Activated naive CD4-positive, alpha-beta T cell treated with anti-CD3 and anti-CD28 coated beads, Interleukin-2, amount 50 U/mL, for 72 hours (primary cell): ENCODE measurements at places on chromosomes 11 and 22. TPM values are rescaled to one million over a fixed set of nuclear protein-coding genes. Genes with fewer than 3 reads are reported as not detected.

Gene FAM227A
- total RNA-seq, result 1.2 TPM

Gene RIC8A
- total RNA-seq, result 110 TPM

Gene OVOL1
- total RNA-seq, result not detected

Gene RNF214
- 13.3 TPM for total RNA-seq

Gene OTOG
- total RNA-seq, result not detected

Gene PCNX3
- 48.1 TPM for total RNA-seq

Gene FIBIN
- not detected for total RNA-seq

Gene TUBA8
- 1.6 TPM for total RNA-seq

Gene AMOTL1
- 0.25 TPM for total RNA-seq

GRCh38 chr11:115916608-115917007, 412.4 kb upstream of the CADM1 start:
- no peak for DNase-seq

GRCh38 chr11:27234043-27234668, 128.9 kb downstream of the CCDC34 start:
- no peak for DNase-seq

GRCh38 chr11:35943713-35944502, at the start of gene LDLRAD3:
Gene LDLRAD3 (plus strand): TSS chr11:35944062. CDS start chr11:35944099, 37 bp downstream.
- peak; percentile 49 for DNase-seq

- no peak for DNase-seq
Measured at GRCh38 chr11:60781286-60781980, 3.7 kb upstream of the MS4A10 start.

- no peak for DNase-seq
Measured at GRCh38 chr11:123473941-123474677, 44.0 kb downstream of the GRAMD1B start.

DNA sequence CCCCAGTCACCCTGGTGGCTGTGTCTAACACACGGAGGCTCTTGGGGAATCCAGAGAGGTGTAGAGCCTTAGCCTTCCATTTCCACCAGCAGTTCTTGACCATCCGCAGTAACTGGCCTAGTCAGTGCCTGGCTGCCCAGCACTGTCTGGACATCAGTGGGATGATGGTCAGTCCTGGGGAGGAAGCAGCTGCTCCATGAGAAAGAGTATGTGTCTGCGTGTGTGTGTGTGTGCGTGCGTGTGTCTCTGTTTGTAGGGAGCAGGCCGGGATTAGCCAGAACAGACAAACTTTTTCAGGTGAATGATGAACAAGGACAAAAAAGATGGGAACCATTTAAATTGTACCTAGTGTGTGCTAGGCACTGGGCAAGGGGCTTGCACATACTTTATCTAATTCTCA, 109.3 kb upstream of the SYT13 start:
- no peak for DNase-seq

DNA sequence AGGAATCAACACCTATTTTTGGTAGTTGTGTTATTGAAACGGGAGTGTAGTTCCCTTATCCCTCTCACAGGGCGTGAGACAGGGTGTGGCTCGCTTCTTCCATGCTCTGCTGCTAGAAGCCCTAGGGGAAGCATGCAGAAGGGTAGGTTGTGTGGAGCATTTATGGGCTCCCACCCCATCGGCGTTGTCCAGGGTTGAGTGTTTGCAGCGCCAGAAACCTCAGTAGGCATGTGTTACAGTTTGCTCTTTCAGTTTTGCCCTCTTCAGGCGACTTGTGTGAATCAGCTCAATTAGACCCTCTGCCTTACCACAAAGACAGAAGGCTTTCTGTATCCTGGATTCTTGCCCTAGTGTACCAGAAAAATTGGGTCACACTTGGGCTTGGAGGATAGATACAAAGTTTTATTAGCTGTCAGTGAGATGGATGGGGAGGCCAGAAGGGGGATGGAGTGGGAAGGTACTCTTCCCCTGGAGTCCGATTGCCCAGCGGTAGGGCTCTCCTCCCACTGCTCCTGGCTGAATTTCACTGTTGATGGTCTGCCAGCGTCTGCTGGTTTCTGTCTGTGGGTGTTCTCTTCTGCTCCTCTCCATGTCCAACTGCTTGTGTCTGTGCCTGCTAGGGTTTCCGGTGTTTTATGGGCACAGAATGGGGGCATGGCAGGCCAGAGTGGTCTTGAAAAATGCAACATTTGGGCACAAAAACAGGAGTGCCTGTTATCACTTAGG, 358.3 kb upstream of the CTSC start:
- no peak for DNase-seq

- no peak for DNase-seq
Measured at GRCh38 chr11:90344546-90344945, 121.7 kb upstream of the CHORDC1 start.

DNA sequence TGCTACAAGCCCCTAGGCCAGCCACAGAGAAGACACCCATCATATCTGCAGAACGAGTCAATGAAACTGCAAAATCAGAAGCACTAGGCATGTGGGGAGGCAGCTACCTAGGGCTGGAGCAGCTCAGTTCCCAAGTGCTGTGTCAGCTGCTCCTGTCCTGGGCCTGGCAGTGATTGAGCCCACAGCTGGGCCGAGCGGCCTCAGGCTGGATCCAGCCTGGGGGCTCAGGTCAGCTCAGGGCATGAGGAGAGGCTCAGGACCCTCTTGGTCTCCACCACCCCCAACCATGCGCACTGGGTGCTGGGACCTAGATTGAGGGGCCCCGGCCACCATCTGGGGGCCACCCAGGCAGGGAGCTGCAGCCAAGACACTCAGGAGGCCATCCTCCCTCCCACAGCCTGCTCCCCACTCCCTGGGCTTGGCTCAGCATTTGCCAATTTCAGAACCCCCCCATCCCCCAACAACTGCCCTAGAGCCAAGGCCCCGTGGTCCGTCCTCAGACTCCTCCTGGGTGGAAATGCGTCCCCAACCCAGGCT, 2.4 kb upstream of the TNNT3 start:
- DNase-seq, result no peak

DNA sequence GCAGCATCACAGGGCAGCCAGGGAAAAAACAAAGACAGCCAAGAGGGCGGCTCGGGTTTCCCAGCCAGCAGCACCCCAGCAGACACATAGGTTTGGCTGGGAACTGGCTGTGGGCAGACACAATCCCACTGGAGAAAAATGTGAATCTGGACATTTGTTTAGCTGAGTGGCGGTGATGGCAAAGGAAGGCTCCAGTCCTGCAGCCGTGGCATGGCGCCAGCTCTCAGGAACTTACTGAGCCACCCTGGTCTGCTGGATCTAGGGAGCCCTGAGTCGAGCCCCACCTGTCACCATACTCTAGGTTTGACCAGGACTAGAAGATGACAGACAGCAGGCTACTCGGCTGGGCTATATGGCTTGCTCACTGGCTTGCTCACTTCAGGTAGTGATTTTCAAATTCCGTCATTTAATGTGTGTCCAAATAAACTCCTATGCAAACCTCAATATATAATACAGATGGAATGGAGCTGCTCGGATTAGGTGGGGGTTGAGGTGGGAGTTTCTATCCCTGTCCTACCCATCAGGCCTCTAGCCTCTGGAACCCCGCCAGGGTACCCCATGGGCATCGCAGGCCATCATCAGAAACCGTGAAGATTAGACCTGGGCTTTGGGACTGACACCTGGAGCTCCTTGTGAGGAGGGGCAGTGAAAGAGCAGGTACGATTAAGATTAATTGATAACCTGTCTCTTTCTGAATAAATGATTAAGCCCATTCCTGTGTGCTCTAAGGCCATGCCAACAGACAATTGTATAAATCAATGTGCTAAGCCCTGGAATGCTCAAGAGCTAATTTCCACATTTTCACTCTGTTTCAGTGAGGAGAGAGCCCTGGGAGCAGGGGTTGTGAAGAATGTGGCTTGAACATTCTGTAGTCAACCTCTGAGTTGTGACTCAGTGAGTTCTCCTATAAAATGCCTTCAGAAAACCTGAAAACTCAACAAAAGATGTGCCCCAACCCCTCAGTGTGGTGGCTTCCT, 42.5 kb downstream of the GALNT18 start:
- DNase-seq, result no peak

- no peak for DNase-seq
Measured at GRCh38 chr11:114610984-114611944, 15.7 kb upstream of the NXPE4 start.

DNA sequence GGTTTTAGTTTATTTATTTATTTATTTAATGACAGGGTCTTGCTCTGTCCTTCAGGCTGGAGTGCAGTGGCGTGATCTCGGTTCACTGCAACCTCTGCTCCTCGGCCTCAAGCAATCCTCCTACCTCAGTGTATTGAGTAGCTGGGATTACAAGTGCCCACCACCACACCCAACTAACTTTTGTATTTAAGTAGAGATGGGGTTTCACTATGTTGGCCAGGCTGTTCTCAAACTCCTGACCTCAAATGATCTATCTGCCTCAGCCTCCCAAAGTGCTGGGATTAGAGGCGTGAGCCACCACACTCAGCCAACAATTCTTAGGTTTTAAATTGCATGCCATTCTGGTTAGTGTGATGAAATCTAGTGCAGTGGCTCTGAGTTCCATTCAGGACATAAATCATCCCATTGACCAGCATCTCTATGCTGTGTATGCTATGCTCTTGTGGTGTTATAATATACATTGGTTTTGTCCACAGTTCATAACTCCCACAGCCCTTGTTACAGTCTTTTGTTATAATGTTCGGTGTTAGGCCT, 28.5 kb downstream of the ZNF280B start:
- DNase-seq, result no peak

DNA sequence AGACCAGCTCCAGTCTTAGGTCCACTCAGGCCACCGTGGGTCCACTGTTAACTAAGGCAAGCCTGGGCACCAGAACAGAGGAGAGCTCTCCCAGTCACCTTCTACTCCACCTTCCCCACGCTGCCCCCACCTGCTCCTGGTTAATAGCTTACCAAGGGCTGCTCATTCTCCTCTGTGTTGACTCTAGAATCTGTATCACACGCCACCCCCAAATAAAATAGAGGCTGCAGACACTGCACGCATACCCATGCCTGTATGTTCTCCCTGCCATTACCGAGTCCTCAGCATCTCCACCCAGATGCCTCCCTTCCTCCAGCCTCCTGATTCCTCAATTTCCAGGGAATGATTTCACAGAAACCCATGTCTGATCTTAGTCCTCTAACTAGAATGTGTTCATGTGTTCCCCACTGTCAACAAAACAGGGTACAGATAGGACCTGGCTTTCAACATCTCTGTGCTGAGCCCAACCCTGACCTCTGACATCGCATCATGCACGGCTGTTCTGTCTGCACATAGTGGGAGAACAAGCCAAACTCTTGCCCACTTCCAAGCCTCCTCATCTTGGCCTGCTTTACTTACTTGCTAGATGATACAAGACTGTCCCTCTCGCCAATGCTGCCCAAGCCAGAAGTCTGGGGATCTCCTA, 49.8 kb downstream of the SMCO4 start:
- no peak for DNase-seq

GRCh38 chr22:20116376-20116950, 559 bp downstream of the RANBP1 start:
- no peak for DNase-seq

DNA sequence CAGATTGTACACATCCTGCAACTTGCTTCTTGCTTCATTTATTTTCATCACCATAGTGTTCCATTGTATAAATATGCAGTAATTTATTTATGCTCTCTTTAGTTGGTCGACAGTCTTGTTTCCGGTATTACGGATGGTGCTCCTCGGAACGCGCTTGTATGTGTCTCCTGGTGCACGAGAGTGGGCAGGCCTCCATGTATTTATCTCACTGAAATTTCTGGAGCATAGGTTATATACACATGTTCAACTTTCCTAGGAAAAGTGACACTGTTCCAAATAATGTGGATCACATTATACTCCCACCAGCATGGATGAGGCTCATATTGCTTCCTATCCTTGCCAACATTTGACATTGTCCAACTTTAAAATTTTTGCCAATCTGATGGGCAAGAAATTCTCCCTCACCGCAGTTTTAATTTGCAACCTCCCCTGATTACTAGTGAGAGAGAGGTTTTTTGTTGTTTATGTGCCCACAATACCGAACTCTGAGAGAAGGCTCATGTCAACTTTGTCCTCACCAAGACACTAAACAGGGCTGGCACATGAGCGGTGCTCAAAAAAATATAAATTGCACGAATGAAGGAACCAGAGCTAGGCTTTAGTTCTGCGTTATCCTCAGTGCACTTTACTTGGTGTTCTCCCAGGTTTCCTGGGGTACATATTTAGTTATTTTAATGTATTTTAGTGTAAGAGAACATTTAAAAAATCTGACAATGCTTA, 3.8 kb downstream of the CSNK2A3 start:
- DNase-seq, result no peak

DNA sequence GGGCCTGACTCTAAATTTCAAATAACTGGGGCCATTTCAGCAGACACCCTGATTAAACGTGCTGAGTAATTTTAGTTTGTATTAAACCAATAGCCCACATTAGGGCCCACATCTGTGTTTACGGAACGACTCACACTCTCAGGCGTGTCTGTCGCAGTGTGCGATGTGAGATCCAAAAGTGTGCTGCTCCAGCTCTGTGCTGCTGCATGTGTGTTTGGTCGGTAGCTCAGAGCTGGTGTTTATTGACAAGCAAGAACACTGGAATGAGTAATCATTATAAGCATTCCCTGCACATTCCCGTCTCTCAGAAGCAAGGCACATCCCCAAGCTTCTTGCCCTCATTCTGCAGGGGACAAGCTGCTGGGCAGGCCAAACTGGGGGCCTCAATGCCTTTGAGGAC, 7.8 kb downstream of the OPCML start:
- DNase-seq, result no peak

- DNase-seq, result no peak
Measured at GRCh38 chr11:118082880-118083552, 3.7 kb downstream of the SMIM35 start.

DNA sequence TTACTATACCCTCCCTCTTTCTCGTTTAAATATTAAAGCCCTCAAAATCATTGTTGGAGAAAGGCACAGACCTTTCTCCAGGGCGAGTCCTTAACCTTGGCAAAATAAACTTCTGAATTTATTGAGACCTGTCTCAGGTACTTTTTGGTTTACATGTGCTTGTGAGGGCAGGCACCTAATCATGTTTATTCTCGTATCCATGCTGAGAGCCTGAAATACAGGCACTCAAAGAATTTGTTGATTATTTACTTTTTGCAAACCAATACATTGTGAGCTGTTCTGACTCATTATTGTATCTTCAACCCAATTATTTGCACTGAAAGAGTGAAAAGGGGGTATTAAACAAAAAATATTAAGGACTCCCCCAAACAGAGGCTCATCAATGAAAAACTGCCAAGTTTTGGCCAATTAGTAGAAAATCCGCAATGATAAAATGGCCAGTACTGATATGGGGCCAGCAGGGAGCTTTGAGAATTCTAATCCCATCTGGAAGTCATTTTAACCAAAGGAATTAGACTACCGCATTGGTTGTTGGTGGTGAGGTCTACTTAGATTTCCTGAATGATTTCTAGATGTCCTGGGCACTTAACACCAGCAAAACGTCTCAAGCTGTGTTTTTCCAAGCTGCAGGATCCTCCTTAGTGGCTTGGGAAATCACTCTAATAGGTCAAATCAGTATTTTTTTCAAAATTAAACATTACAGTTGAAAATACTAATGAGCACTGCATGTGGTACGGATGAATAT, 157.3 kb downstream of the SWAP70 start:
- no peak for DNase-seq

DNA sequence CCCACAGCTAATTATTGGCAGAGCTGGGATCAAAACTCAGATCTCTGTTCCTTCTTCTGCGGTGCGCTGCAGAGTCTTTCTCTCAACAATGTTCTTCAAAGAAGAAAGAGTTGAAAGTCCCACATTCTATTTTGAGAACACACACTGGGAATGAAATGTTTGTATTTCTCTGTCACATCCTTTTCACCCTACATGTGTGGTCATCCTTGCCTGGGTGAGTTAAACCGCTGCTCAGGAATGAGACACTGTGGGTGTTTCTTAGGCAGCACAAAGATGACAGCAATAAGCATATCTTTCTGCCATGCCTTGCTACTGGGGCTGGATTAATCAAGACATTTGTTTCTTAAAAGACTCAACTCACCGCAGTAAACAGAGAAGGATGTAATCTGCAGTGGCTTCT, 222.6 kb downstream of the LARGE1 start:
- no peak for DNase-seq
